Stimulated activated CD4-positive, alpha-beta T cell treated with anti-CD3 and anti-CD28 coated beads, Interleukin-2, amount 100 ng/mL, for 4 hours (primary cell): ENCODE measurements at places on chromosomes 11 and 22.

DNA sequence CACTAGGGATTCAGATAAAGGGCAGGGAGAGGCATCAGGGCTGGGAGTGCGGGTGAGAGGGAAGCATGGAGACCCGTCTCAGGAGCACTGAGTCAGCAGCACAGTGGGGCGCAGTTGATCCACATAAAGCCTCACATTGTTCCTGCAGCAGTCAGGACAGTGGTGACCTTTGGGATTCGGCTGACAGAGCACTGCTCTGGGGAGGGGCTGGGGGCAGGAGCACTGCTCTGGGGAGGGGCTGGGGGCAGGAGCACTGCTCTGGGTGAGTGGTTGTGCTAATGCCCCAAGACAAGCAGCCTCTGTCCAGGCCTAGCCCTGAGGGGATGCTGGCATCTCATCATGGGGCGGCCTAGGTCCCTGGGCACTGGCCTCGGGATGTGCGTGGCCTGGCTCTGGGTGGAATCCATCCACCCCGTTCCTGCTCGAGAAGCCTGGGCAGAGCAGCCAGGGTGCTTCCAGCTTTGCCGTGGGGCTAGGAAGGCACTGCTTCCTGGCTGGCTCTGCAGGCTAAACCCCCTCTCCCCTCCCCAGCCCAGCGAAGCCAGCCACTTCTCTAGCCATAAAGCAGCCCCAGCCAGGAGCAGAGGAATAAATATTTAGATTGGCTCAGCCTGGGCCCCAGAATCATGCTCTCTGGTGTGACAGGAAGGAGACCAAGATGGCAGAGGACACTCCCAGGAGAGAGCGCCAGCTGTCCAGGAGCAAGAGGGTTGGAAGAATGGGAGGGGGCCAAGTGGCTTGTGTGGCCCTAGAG lies 7.3 kb downstream of the OAF start:
- no peak for DNase-seq

- DNase-seq: no peak
Measured at GRCh38 chr22:22215659-22216449, 28.7 kb upstream of the VPREB1 start.

- no peak for DNase-seq
Measured at GRCh38 chr22:28962042-28962554, 78.7 kb downstream of the ZNRF3 start.

DNA sequence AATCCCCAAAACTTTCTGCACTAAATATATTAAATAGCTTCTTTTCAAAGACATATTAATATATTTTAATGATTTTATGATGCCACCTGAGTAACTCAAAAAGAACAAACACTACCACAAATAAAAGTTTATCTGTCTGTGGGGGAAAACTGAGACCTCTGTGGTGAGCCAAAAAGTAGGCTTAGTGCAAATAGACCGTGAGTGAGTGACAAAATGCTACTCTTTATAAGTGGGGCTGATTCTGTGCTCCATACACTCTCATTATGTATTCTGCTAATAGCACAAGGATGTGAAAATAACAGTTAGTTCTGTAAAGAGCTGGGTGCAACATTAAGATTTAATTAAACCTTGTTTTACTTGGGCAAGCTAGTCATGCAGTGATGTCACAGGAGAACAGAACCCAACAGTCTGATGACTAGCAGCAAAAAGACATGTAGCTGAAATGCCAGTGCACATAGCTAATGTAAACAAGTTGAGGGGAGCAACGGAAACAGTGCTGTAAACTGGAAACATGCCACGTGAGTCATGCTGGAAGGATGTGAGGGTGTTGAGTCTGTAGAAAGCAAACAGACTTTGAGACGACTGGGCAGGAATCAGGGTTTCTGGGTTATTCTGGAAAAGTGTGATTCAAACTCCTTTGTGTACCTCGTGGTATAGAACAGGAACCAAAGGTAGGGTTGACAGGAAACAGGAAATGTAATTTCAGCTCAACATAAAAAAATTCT lies 1130.4 kb downstream of the LRRC4C start:
- no peak for DNase-seq

DNA sequence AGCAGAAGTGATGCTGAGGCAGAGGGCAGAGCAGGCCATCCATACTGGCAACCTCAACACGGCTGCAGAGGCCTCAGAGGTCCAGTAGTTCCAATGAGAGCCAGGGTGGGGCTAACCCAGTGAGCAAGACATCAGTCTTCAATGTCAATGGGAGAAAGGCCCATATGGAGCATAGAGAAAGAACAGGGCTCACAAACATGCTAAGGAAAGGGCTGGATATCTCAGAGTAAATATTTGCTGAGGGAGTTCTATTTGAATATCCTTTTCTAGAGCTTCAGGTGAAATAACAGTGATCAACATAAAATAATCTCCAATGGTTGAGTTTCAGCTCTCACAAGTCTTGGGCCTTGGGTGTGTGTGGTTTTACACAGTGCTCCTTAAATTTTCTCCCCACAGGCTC lies 50.8 kb upstream of the CCDC90B start:
- no peak for DNase-seq
